ENCODE measurements at places on chromosomes 2 and 18.

- no peak for DNase-seq
Observed at GRCh38 chr18:49013961-49014604, 63.3 kb upstream of the SMAD7 start.

- DNase-seq, result no peak
Observed at GRCh38 chr2:206198677-206199076, 39.0 kb downstream of the EEF1B2 start.

DNA sequence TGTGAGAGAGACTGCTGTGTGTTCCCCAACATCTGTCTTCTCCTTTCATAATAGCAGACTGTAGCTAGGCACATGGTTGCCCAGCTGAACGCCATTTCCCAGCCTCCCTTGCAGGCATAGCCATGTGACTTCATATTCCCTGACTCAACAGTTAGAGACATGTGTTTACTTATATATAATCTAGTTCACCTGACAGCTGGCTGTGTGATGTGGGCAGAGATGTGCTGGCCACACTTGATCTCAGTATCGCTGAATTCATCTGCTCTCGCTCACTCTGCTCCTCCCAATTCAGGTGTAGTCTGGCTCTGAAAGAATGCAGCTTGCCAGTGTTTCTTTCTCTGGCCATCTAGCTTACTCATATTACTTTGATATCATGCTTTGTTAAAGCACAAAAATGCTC lies 52.3 kb upstream of the SEC11C start:
- DNase-seq, result no peak

DNA sequence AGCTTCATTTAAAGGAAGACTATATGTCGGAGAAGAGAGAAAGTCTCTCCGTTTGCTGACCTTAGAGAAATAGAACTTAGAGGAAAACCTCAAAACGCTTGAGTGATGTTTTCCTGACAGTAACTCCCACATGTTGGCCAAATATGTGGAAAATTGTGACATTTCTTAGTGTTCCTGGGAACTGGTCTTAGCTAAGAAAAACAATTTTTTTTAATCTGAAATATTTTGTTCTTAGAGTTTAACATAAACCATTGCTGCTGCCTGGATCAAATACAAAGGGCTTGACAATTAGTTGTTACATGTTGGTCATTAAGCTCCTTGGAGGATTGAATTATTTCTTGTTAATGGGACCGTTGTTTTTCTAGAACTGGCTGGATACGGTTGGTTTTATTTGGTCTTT lies 16.3 kb downstream of the DYNC2LI1 start:
- no peak for DNase-seq

DNA sequence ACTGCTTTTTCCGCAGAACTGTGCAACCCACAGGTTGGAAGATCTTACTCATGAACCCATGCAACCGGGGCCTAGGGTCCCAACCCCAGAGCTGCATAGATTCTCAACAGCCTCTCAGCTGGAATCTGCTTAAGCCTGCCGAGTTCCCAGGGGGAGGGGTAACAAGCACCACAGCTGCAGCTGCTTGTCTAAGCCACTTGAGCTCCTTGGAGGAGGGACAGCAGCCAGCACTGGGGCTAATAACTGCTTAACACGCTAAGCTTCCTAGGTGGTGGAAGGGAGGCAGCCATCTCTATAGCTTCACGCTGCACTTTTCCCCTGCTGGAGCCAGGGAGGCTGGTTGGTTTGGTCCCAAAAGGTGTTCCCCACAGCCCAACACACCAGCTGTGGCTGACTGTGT lies 311.6 kb downstream of the DSC3 start:
- no peak for DNase-seq

GRCh38 chr2:143264851-143265250 lies 135.6 kb downstream of the ARHGAP15 start:
- no peak for DNase-seq

DNA sequence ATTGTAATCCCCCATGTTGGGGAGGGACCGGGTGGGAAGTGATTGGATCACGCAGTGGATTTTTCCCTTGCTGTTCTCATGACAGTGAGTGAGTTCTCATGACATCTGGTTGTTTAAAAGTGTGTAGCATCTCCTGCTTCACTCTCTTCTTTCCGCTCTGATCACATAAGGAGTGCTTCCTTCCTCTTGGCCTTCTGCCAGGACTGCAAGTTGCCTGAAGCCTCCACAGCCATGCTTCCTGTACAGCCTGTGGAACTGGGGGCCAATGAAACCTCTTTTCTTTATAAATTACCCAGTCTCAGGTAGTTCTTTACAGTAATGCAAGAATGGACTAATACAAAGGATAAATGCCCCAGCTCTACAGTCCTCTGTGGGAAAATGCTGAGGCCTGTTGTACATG lies 437.5 kb upstream of the NXPH2 start:
- no peak for DNase-seq

- no peak for DNase-seq
Observed at GRCh38 chr2:176096243-176096985, 3.2 kb upstream of the HOXD12 start.

DNA sequence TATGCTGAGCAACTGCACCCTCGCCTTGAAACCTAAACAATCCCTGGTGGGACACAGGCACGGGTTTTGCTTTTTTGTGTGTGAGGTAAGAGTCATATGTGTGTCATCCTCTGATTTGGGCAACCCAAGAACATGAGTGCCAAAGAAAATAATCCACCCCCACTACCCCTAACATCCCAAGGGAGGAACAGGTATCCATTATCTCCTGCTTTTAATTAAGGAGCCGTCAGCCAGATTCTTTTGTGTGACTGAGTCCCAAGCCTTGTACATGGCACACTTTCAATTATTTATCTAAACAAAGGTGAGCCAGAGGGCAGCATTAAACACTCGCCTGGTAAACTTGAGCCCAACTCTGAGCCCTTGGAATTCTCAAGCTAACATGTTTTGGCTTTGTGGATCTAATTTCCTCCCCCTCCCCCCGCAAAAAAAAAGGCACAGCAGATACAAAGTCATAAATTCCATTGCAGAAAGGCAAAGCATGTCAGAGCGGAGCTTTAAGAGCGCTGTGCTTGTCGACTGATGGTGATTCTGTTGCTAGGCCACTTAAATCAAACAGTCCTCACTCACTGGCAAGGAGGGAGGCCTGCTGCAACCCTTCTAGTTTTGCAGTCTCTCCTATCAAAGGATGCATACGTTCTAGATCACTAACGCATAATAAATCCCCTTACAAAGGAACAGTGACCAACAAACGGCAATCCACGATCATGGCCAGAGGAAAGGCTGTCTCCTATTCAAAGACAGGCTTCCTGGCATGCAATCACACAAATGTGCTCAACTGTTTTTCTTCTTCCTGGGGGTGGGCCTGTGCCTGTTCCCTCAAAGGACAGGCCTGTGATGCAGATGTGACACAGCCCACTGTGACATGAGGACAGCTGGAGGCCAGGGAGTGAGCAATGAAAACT lies 143.5 kb upstream of the LMAN1 start:
- no peak for DNase-seq

- DNase-seq, result no peak
Observed at GRCh38 chr2:64692401-64692800, 38.7 kb upstream of the SERTAD2 start.

DNA sequence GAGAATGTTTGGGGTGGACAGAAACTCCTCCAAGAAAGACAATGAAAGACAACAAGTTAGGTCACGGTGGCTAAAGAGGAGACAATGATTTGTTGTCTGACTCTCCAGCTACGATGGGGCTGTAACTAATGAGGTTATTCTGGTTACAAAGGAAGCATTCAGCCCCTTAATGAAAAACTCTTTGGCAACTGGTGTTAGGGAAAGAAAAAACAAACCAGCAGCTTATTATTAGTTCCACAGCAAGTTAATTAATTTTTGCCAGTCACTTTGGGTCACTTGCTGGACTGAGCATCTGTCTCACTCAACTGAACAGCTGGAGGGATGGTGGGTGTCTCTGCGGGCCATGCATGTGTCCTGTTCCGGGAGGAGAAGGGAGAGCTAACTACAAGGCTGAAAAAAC lies 263.7 kb downstream of the ALK start:
- DNase-seq, result no peak

All from stimulated activated CD4-positive, alpha-beta T cell treated with anti-CD3 and anti-CD28 coated beads, Interleukin-4, amount 100 ng/mL, for 4 hours (primary cell).